ENCODE measurements at places on chromosomes 2 and 18.

GRCh38 chr18:42509750-42510415, 554.8 kb downstream of the PIK3C3 start:
- no peak overlapping the region for H3K4me3 ChIP-seq
- no peak overlapping the region for H3K27ac ChIP-seq
- no peak for DNase-seq
- H3K36me3 ChIP-seq, result no peaks in the 10 kb centered on the region

- DNase-seq, result no peak
- peaks cover 2% of the 10 kb centered on the region for H3K4me1 ChIP-seq
- H3K4me3 ChIP-seq, result no peak overlapping the region
- H3K36me3 ChIP-seq, result no peaks in the 10 kb centered on the region
- no peaks in the 10 kb centered on the region for H3K27me3 ChIP-seq
These were observed 10.0 kb upstream of the ADAM17 start for GRCh38 chr2:9565436-9566153.

DNA sequence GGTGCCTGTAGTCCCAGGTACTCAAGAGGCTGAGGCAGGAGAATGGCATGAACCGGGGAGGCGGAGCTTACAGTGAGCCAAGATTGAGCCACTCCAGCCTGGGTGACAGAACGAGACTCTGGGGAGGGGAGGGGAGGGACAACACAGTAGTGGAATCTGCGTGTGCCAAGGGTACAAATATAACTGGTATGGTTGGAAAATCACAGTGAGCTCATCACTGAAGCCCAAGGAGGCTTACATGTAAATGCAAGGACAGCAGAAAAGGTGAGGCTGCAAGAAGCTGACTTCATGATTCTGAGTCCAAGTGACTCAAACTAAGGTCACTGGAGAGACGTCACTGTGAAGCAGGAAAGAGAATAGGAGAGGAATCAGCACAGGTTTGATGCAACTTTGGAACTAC, 9.2 kb downstream of the SEPTIN10 start:
- no peak overlapping the region for H3K27ac ChIP-seq

- no peak overlapping the region for H3K4me3 ChIP-seq
- peaks cover 2% of the 10 kb centered on the region for H3K36me3 ChIP-seq
- no peak for DNase-seq
- H3K4me1 ChIP-seq, result no peaks in the 10 kb centered on the region
These were observed 72.8 kb downstream of the TBR1 start for GRCh38 chr2:161488879-161489278.

DNA sequence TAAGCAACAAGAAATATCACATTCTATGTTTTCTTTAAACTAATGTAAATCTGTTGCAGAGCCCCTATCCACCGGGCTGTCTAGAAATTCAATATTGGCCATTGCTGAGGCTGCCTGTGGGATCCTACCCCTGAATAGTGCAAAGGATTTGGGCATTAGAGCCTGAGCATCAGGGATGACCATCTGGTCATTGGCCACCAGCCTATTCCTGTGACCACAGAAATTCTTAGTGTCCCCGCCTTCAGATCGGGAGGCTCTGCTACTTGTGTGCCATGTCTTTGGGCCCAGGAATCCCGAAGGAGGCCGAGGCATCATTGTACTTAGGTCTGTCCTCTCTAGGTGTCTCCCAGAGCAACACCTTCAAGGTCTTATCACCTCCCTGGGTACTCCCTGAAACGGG, 73.8 kb downstream of the HRH4 start:
- H3K27ac ChIP-seq, result no peak overlapping the region
- H3K36me3 ChIP-seq, result peaks cover 4% of the 10 kb centered on the region
- DNase-seq, result no peak
- no peak overlapping the region for H3K4me3 ChIP-seq
- H3K27me3 ChIP-seq, result peaks cover 68% of the 10 kb centered on the region
- H3K4me1 ChIP-seq, result peaks cover 2% of the 10 kb centered on the region

DNA sequence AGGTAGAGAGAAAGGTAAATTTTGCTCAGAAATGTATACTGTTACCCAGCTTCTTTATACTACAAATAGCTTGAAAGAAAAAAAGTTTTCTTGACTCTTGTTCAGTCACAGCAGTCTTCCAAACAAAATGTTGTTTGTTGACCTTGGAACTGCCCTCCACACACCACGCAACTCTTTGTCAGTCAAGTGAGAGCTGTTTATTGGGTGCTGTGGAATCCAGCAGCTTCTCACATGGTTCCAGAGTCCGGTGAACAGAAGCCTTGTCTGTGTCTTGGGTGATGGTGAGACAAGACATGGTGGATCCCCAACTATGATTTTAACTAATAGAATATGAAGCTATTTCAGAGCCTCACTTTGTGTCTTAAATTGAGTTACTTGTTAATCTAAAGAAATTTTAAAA, 112.5 kb downstream of the MAP2 start:
- H3K4me1 ChIP-seq, result no peaks in the 10 kb centered on the region
- DNase-seq, result no peak
- H3K4me3 ChIP-seq, result no peak overlapping the region
- no peaks in the 10 kb centered on the region for H3K27me3 ChIP-seq

GRCh38 chr2:134327367-134327766, 73.5 kb downstream of the MGAT5 start:
- H3K27me3 ChIP-seq, result no peaks in the 10 kb centered on the region
- no peak overlapping the region for H3K4me3 ChIP-seq
- DNase-seq, result no peak
- H3K36me3 ChIP-seq, result peaks cover 9% of the 10 kb centered on the region
- peaks cover 52% of the 10 kb centered on the region for H3K4me1 ChIP-seq
- H3K27ac ChIP-seq, result peak overlapping the region; percentile 98

DNA sequence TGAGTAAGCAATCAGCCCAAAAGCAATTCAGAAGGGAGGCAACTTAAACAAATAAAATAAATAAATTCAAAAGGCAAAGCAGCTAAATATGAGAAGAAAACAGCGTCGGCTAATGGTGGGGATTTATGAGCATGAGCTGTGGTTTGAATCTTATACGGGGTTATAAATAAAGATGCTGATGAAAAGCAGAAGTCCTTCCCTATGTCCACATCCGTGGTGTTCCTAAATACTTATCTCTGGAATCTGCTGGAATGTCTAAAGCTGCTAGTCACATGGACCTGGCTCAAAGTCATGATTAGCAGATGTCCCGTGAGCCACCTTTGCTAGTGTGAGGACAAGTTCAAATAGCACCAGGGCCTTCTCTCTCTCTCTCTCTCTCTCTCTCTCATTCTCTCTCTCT, 33.8 kb downstream of the SMIM21 start:
- no peak for DNase-seq
- H3K27me3 ChIP-seq, result peaks cover 60% of the 10 kb centered on the region
- H3K4me1 ChIP-seq, result no peaks in the 10 kb centered on the region
- no peak overlapping the region for H3K27ac ChIP-seq
- no peak overlapping the region for H3K4me3 ChIP-seq

- peaks cover 3% of the 10 kb centered on the region for H3K36me3 ChIP-seq
- DNase-seq, result no peak
- H3K4me3 ChIP-seq, result no peak overlapping the region
- peaks cover 42% of the 10 kb centered on the region for H3K4me1 ChIP-seq
These were observed 108.6 kb downstream of the MAP4K4 start for GRCh38 chr2:101806123-101806522.

DNA sequence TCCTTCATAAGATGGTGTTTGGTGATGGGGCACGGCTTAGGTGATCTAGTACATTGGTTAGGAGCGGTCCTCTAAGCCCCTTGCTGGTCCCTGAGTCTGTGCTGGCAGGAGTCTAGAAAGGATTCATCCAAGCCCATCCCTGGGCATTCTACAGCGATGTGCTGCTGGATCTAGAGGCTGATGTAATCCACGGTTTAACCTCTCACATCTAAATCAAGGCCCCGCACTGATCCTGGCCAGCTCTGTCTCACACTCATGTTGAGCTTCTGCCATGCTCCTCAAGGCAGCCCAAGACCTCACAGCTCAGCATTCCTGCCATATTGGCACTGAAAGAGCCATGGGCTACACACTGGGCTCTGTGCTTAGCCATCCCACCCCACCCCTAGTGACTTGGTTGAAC, 664.8 kb downstream of the STK39 start:
- H3K27ac ChIP-seq, result no peak overlapping the region
- H3K36me3 ChIP-seq, result no peaks in the 10 kb centered on the region
- H3K27me3 ChIP-seq, result peaks cover 4% of the 10 kb centered on the region
- no peaks in the 10 kb centered on the region for H3K4me1 ChIP-seq
